ENCODE measurements at places on chromosomes 3 and 15.

DNA sequence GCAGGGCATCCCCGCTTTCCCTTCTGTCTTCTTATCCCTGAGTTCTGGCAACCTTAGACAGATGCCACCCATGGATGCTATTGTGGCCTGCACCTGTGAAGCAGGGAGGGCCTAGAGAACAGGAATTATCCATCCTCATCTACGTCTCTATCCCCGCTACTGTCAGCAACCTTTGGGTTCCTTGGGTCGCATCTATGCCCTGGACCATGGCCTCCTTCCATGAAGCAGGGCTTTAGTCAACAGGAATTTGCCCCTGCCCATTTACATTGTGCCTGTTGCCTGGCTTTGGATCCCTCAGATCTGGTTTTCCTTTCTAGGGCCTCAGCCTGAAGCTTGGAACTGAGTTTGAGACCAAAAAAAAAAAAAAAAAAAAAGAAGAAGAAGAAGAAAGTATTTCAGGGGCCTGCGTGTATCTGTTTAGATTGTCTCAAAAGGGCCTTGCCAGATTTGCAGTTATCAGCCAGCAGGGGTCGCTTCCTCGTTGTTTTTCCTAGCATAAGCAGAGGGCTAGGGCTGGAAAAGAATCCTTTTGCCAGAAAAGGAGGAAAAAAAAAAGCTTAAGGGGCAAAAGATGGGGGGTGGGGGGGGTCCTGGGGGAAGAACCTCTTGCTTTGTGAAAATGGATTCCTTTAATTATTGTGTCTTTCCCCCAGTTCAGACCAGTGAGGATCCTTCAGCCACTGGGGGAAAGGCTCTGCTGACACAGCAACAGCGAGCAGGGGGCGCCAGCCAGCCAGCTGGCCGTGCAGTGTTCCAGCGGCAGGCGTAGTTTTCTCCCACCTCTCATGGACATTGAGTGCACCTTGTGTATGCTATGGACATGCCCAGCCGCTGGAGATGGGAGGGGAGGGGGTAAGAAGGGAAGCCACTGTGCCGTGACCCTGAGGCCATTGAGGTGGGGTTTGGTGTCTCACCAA lies 65.7 kb upstream of the ALDH1L1 start:
- DNase-seq = peak; percentile 61

- DNase-seq = no peak
Observed at GRCh38 chr3:172228036-172228415, 188.6 kb downstream of the FNDC3B start.

GRCh38 chr15:69957175-69957574 lies 140.5 kb downstream of the TLE3 start:
- peak; percentile 52 for DNase-seq

DNA sequence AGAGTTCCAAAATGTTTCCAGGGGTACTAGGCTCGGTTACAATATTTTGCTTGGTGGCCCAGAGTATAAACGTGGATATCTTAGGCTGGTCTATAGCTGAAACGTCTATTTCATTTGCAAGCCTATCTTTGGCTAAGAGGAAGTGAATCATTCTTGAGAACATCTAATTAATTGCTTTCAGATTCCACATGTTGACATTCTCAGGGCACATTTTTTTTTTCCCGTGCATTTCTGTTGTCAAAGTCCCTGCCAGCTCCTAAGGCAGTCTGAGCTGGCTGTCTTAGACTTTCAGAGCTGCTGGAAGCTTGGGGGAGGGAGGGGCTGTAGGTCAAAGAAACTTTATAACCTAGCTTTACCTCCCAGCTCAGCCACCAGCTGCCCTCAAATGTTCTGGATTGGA lies 23.2 kb upstream of the LAMP3 start:
- no peak for DNase-seq

DNA sequence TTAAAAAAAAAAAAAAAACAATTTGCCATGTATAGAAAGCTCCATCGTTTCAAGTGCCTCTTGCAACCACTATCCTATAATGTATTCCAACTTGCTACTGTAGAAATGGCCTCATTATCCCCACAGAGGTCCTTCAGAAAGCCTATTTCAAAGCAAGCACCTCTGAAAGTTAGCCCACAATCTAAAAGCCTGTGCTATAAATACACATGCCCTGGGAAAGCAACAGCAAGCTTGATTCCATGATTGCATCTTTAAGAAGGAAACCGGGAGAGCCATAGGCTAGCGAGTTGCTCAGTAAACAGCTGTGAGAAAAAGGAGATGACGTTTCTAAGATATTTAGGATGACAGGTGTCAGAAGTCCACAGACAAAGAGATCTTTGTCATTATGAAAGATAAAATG lies 28.3 kb downstream of the TAFA4 start:
- DNase-seq = no peak

- no peak for DNase-seq
Observed at GRCh38 chr15:77010857-77011256, 15.9 kb downstream of the PSTPIP1 start.

- DNase-seq = no peak
Observed at GRCh38 chr15:86178845-86179244, 99.2 kb downstream of the AGBL1 start.

- peak; percentile 36 for DNase-seq
Observed at GRCh38 chr3:155232605-155233004, 60.9 kb downstream of the STRIT1 start.

- no peak for DNase-seq
Observed at GRCh38 chr3:99344216-99344615, 294.2 kb upstream of the COL8A1 start.

DNA sequence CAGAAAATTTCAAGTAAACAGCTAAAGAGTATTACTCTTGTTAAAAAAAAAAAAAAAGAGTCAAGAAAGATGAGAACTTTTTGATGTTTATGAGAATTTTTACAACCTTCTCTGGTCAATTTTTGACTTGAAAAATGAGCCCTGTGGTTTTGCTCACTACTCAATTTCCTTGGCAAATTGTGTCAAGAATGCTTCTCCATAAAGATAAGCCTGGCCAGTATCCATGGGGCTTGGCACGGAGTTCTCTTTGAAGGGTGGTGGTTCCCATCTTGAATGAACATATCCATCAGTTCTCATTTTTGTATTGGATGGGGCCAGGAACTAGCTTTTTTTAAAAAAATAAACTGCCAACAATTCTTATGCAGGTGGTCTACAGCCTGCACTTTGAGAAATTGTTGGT lies 179.9 kb downstream of the RYR3 start:
- DNase-seq = no peak

- DNase-seq = peak; percentile 18
Observed at GRCh38 chr15:81337713-81338157, 13.8 kb upstream of the STARD5 start.

DNA sequence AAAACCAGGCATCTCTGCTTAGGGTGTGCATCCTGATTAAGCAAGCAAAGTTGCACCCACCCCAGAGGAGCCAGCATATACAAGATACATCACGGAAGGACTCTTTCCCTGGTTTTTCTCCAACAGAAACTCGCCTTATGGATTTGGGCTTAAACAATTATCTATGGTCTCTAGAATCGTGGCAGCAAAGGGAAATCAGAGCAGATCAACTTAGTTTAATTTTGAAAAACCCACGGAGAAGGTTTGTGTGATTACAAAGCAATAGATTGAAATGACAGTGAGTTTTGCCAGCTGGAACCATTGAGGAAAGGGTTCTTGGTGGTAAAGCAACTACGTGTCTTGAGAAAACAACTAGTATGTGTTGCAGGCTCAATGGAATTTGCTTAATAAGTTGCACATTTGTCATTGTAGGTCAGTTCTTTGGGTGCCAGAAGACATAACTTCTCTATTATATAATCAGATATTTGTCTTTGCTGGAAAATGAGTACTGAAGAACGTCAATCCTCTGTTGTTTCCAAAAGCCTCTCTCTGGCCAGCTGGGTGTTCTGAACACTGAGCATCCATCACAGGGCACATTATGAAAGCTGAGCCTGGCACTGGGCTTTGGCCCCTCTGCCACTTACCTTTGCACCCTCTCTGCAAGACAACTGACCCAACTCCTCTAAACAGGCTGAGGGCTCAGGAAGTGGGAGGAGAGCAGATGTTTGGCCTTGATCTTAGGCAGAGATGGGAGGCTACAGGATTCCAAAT lies 75.7 kb upstream of the FBN1 start:
- no peak for DNase-seq

- no peak for DNase-seq
Observed at GRCh38 chr3:121895121-121895520, 920 bp downstream of the SLC15A2 start.

- peak; percentile 88 for DNase-seq
Observed at GRCh38 chr3:140206196-140207040, 271.4 kb downstream of the CLSTN2 start.

DNA sequence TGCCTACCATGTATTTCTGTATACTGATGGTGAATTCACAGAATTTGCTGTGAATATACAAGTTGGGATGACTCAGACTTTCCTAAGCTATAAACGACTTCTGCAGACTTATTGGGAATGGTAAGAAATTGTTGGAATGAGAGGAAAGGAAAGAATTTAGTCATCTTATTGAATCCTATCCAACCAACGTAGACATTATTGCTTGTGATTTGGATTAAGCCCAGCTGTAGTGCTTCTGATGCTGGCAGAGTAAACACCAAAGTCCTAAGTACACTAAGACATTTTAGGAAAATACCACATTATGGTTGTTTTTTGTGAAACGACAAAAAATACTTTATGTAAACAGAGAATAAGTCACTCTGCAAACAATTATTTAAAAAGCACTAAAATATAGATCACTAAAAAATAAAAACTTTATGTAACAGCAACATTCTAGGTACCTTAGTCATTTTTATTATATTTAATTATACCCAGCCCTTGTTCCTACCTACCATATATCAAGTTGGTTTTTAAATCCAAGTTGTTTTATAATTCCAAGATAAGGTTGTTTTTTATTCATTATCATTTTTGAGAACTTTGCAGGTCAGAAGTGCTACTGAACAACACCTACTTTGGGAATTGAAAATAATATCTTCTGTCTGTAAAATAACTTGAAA lies 99.2 kb upstream of the MLF1 start:
- no peak for DNase-seq

DNA sequence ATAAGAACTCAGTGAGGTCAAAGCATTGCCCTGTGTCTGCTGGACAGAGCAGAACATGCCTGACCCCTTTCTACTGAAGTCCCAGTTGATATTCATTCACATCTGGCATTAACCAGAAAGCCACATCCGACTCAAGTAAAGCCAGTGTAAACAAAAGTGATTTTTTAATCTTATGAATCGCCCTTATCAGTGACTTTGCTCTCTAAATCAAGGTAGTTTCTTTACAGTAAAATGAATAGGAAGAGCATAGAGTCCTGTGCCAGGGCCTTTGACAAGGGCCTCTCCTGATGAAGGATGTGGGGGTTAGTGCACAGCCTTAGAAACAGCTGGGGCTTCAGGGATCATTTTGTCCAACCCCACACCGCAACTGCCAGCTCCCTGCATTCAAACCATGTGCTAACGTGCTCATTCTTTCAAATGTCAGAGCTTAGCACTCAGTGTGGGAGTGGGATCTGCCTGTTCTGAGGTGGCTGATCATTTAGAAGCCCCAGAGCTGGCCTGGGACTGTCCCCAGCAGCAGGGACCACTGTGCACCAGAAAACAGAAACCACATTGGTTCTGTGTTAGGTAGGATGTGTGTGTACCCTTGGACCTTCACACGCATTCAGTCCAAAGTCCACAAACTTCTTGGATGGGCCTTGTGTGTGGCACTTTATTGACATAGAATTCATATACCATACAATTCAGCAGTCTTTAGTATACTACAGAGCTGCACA lies 55.3 kb downstream of the CCR4 start:
- DNase-seq = no peak

GRCh38 chr15:62569460-62570404 lies 404.6 kb upstream of the C2CD4B start:
- DNase-seq = peak; percentile 87

GRCh38 chr3:171248426-171249111 lies 211.6 kb downstream of the TNIK start:
- DNase-seq = no peak
